ENCODE measurements at places on chromosomes 16 and 17.

GRCh38 chr16:838741-839140, 38.2 kb upstream of the GNG13 start:
- DNase-seq = no peak

GRCh38 chr17:57987581-57988300, at the start of gene VEZF1:
Gene VEZF1 (minus strand): TSS chr17:57988254. CDS start chr17:57988111, 143 bp downstream.
- peak; percentile 44 for DNase-seq

DNA sequence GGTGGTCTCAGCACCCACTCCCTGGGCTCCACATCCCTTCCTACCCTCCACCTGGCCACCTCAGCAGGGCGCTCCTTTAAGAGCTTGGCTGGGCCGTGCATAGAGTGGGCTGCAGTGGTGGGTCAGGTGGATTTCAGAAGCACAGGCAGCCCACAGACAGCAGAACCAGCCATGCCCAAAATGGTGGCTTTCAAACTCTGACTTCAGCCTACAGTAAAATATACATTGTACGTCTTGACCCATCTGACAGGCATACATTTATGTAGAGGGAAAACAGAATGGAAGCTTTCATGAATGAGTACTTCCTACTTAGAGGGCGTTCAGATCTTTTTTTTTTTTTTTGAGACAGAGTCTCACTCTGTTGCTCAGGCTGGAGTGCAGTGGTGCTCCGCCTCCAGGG, 26.0 kb upstream of the LASP1NB start:
- DNase-seq = no peak

- DNase-seq = no peak
Observed at GRCh38 chr17:39761861-39762496, 24.2 kb downstream of the GRB7 start.

- no peak for DNase-seq
Observed at GRCh38 chr17:65548269-65548969, 13.0 kb downstream of the AXIN2 start.

GRCh38 chr17:67639979-67640378, 77.8 kb upstream of the NOL11 start:
- no peak for DNase-seq

- no peak for DNase-seq
Observed at GRCh38 chr16:89355686-89356085, 134.7 kb downstream of the ANKRD11 start.

- DNase-seq = no peak
Observed at GRCh38 chr17:59310263-59310920, 21.1 kb upstream of the YPEL2 start.

- no peak for DNase-seq
Observed at GRCh38 chr16:11217651-11218603, 38.1 kb downstream of the SOCS1 start.

- DNase-seq = no peak
Observed at GRCh38 chr17:71709946-71710345, 410.9 kb upstream of the SOX9 start.

GRCh38 chr16:84574191-84574590, 43.7 kb downstream of the COTL1 start:
- DNase-seq = no peak

DNA sequence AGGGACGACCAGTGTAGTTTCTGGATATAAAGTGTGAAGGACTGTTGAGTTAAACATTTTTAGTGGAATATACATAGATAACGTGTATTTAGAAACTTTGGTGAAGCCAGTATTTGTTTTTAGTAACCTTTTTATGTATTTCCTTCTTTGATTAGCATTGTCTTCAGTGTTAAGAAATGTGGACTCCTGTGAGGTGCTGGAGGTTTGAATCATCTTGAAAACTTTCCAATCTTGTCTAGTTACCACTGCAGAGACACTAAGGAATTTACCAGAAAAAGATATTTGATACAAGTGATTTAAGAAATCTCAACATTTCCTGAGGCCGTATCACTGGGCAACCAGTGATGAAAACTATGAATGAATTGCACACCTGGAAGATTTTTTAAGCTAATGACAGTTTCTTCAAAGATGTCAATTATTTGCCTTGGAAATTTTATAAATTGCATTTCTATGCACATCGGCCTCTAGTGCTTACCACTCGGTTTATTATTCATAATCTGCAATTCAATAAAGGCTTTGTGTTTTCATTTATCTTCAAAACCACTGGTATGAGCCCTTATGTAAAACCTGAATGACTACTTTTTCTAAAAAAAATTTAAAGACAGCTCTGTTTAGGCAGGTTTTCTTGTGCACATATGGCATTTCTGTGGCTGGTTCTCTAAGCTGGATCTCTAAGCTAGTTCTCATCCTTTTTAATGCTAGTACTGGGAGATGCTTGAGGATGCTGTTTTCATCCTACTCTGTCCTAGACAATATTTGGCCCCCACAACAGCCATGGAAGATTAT, 31.4 kb upstream of the ADCY7 start:
- peak; percentile 31 for DNase-seq

- peak; percentile 89 for DNase-seq
Observed at GRCh38 chr17:81977211-81977808, at the start of gene ASPSCR1. Gene ASPSCR1 (plus strand): TSS chr17:81977629. CDS start chr17:81977647, 18 bp downstream.

- no peak for DNase-seq
Observed at GRCh38 chr17:57588086-57588485, 157.0 kb downstream of the CCDC182 start.

DNA sequence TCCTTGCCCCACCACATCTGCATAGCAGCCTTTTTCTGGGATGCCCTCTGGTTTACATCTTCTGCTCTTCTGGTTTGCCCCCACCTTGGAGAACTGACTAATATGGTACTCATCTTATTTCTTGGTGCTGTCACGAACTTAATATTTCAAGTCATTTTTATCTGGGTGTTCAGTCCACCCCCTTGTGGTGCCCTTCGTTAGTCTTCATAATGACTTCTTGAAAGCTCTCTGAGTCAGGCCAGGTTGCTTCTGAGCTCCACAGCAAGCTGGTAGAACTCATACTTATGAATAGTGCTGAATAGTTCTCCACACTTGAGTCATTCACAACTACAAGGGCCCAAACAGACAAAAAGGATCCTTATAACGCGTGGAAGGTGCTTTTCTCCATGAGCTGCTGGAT, 35.8 kb upstream of the TEKT3 start:
- peak; percentile 90 for DNase-seq

DNA sequence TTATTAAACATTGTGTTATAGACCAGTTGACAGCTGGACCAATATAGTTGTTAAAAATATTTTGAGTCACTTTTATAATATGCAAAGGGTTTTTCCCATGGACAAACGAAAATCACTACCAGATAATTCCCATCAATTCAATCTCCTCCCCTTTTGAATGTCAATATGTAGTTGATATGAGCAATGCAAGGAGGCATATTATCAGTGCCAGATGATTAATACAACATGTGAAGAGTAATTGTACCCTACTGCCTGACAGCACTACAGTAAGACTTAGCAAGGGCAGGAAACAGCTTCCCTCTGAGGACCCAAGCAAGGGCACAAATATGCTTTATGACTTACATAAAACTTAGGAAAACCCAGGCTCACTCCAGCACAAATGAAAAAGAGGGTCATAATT, 17.3 kb downstream of the KANSL1 start:
- DNase-seq = peak; percentile 57

GRCh38 chr17:77006971-77007649, 133.7 kb upstream of the SEC14L1 start:
- DNase-seq = no peak

DNA sequence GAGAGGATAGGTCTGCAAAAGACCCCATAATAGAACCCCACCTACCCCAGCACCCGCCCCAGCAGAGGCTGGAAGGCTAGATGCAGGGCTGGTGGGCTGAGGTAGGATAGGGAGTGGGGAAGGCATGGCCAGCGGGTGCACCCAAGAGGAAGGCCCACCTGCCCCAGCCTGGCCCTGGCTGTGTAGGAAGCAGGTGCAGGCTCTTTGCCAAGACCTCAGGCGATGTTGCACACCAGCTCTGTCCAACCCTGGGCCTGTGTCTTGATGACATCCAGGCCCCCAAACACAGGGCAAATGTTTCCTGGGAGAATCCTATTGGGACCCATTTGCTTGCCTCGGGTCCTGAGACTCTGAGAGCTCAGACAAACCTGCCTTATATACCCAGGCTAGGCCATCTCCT, 12.2 kb downstream of the UNC119 start:
- DNase-seq = no peak

DNA sequence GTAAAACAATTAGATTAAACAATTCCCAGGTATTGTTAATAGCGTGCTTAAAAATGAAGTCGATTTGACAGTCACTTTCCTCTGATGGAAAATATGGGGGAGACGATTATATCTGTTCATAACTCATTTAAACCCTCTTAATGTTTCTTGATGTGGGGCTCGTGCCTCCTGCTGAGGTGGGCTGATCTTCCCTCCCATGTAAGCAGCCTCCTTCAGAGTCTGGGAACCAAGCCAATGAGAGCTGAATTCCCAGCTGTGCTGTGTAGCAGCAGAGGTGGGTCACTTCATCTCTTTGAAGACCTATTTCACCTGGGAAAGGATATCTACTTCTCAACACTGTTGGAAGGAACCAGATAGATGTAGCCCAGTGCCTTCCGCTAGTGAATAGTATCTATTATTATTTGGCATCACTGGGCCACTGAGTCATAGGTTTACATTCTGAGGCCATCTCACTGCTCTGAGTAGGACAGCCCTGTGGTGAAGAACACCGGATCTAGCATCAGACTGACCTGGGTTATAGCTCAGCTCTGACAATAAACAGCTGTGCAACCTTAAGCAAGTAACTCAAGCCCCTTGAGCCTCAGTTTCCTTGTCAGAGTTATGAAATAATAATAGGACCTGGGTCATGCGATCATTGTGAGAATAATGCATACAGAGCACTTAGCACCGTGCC, 85.3 kb upstream of the C16orf82 start:
- peak; percentile 90 for DNase-seq

- DNase-seq = peak; percentile 15
Observed at GRCh38 chr17:74960570-74961342, 11.8 kb downstream of the HID1 start.

GRCh38 chr17:31838636-31839225, 20.3 kb downstream of the COPRS start:
- DNase-seq = peak; percentile 49

DNA sequence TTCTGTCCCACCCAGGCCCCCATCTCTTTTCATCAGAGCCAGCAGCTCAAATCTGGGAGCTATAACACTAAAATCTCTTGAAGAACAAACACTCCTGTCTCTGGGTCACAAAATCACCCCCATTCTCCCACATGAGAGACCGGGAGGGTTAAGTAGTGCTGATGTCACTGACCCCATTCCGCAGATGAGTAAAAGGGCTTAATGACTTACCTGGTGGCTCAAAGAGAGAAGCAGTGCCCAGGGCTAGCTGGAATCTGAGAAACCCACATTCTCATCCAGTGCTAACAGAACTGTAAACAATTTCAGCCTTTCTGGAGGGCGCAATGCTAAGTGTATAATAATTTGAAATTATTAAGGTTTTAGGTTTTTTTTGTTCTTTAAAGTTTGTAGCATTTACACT, 26.3 kb upstream of the LHX1 start:
- DNase-seq = no peak

GRCh38 chr17:72287586-72287985, 166.8 kb downstream of the SOX9 start:
- DNase-seq = no peak

DNA sequence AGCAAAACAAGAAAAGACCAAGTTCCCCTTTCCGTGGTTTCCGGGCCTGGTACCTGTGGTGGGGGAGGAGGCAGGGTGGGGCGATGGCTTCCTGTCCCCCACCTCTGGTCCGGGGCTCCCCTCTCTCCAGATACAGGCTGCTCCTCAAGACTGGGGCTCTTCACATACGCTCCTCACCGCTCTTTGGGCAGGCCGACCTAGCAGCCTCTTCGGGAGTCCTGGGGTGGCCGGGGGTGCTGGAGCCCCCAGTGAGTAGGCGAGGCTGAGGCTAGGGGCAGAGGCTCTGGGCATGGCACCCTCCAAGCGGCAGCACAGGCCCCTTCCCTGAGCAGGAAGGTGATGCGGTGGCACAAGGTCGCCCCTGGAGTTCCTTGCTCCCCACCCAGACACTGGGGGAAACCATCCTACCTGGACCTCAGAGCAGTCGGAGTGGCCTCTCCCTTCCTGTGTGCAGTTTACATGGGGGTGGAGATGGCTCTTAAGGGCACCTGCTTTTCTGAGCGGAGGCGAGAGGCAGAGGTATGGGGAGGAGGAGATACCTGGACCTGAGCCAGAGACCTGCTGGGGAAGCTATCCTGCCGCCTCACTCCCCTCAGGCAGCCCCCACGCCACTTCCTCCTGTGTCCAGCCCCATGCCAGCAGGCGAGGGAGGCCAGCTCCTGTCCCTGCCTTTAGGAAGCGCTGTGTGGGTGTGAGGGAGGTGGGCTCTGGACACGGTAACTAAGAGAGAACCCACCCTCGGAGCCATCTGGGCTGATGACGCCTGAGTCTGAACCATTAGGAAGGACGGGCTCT, 891 bp downstream of the CORO1A start:
- no peak for DNase-seq

- DNase-seq = no peak
Observed at GRCh38 chr16:58421059-58421458, 28.8 kb downstream of the GINS3 start.

DNA sequence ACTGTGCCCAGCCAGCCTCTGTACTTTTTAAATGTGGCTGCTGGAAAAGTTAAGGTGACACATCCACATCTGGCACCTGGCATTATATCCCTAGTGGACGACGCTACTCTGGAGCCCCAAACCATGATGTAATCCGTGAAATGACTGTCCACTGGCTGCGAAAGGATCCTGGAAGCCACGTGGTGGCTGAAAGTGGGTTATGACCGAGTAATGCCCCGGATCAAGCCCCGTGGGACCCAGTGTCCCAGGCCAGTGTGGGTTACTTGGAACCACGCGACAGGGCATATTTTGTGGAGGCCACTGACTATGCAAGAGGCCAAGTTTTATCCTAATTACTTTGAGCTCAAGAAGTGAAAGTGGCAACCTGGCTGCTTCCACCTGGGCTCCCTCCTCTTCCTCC, 79.6 kb downstream of the PGS1 start:
- peak; percentile 3 for DNase-seq

DNA sequence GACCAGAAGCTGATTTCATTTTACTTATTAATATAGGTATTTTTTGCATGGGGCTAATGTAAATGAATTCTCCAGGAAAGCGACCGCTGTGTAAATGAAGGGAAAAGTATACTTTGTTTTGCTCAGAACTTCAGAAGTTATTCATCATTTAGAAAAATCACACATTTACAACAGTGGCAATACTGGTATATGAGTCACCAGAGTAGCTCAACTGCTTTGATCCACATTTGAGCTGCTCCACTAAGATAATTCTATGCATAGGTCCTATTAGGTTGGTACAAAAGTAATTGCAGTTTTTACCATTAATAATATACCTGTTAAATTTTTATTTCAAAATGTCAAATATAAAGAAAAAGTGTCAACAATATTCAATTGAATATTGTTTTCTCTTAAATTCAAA, 22.9 kb upstream of the DYNLRB2 start:
- no peak for DNase-seq
